ENCODE measurements at places on chromosomes 7 and 10. TPM values are rescaled to one million over a fixed set of nuclear protein-coding genes. Genes with fewer than 3 reads are reported as not detected.

DNA sequence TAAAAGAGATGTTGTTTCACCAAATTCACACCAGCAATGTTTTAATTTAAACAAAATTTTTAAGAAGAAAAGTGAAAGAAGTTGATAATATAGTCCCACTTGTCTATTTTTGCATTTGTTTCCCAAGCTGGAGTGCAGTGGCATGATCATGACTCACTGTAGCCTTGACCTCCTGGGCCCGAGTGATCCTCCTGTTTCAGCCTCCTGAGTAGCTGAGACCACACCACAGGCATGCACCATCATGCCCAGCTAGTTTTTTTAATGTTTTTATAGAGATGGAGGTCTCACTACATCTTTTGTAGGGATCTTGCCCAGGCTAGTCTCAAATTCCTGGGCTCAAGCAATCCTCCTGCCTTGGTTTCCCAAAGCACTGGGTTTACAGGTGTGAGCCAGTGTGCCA is 14.1 kb upstream of the NDUFA5 start:
- DNase-seq, result no peak

LBX1 gene
- not detected for total RNA-seq

DNA sequence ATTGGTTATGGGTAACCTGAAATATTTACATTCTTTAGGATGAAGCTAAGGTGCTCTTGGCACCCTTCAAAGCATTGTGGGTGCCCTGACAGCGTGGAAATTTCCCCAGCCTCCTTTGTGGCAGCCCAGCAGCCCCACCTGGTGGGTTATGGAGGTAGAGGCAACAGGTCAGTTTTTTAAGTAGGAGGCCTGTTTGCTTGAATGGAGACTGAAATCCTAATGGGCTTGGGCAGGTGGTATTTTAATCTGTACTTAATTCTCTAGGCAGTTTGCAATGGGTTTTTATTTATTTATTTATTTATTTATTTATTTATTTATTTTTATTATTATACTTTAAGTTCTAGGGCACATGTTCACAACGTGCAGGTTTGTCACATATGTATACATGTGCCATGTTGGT is 139.4 kb downstream of the EPC1 start:
- DNase-seq, result peak; percentile 35

ACTL6B gene
- total RNA-seq, result not detected
